Suprapubic skin (tissue), 4 donors: ENCODE measurements at places on chromosomes 5 and 9.

GRCh38 chr5:11733185-11733839 is 170.9 kb downstream of the CTNND2 start:
- no peaks in the 10 kb centered on the region for H3K36me3 ChIP-seq
- no peaks in the 10 kb centered on the region for H3K27me3 ChIP-seq
- no peak for DNase-seq
- no peaks in the 10 kb centered on the region for H3K4me1 ChIP-seq

- H3K36me3 ChIP-seq: no peaks in the 10 kb centered on the region
- H3K27me3 ChIP-seq: peaks cover 72% of the 10 kb centered on the region
- DNase-seq: no peak
Measured at GRCh38 chr5:174734571-174735497, 10.5 kb downstream of the MSX2 start.

DNA sequence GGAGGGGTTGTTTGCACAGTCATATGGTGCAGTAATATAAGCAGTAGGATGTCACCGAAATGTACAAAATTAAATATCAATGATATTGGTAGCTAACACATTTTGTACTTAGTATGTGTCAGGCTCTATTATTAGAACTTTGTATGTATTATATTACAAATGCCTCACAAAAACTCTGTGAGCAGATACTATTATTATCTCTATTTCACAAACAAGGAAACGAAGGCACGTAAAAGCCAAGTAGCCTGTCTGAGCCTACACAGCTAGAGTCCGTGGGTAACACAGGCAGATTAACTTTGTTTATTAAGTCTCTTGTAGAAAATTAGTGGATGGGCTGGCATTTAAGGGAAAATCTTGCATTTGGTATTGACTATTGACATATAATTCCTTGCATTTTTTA is 284.3 kb upstream of the DAB2 start:
- no peak overlapping the region for H3K4me3 ChIP-seq
- DNase-seq: no peak
- H3K36me3 ChIP-seq: no peaks in the 10 kb centered on the region

DNA sequence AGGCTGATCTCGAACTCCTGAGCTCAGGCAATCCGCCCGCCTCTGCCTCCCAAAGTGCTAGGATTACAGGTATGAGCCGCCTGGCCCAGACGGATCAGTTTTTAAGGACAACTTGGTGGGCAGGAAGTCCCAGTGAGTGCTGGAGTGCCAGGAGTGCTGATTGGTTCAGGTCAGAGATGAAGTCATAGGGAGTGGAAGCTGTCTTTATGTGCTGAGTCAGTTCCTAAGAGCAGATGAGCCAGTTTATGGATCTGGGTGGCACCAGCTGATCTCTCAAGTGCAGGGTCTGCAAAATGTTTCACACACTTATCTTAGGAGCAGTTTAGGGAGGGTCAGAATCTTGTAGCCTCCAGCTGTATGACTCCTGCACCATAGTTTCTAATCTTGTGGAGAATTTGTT is 292.1 kb upstream of the ELAVL2 start:
- H3K36me3 ChIP-seq: no peaks in the 10 kb centered on the region
- no peak overlapping the region for H3K27ac ChIP-seq
- H3K4me1 ChIP-seq: no peaks in the 10 kb centered on the region
- H3K27me3 ChIP-seq: no peaks in the 10 kb centered on the region
- no peak overlapping the region for H3K4me3 ChIP-seq

- no peaks in the 10 kb centered on the region for H3K4me1 ChIP-seq
- no peak overlapping the region for H3K27ac ChIP-seq
- no peak for DNase-seq
- H3K27me3 ChIP-seq: no peaks in the 10 kb centered on the region
Measured at GRCh38 chr9:29044959-29045358, 1471.7 kb upstream of the C9orf72 start.

DNA sequence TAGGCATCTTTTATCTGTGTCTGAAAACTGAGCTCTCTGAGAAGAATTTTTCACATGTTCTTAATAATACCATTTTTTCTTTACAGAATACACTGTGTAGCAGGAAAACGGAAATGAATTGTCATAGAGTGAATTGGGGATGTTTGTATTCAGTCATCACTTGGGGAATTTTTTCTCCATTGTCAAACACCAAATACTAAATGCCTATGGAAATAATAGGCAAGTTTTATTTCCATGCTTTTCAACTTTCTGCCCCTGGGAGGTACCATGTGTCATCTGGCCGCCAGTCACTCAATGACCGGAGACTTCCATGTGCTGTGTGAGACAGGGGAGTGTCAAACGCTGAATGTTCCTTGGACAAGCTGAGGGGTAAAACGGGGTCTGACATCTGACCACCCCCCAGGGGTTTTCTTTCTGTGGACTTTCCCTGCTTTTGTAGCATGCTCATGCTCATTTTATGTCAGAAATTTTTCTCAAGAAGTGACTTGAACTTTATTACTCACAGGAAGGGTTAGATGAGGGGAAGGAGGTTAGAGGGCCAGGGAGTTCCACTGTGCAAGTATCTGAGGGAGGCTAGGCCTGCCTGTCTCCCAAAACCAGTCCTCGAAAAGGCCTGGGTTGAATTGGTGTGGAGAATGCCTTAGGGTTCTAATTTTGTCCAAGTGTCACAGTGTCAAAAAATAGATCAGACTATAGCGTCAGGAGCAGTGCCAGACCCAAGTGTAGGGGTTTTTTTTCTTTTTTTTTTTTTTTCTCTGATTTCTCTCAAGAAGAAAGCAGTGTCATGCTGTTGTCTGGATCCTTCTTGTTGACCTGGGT is 438.6 kb downstream of the AGTPBP1 start:
- H3K27ac ChIP-seq: no peak overlapping the region
- no peak overlapping the region for H3K4me3 ChIP-seq
- DNase-seq: no peak

GRCh38 chr9:82081496-82081895 is 92.9 kb downstream of the SPATA31D1 start:
- no peak overlapping the region for H3K27ac ChIP-seq
- H3K27me3 ChIP-seq: no peaks in the 10 kb centered on the region
- DNase-seq: no peak
- H3K4me3 ChIP-seq: no peak overlapping the region
- no peaks in the 10 kb centered on the region for H3K36me3 ChIP-seq

DNA sequence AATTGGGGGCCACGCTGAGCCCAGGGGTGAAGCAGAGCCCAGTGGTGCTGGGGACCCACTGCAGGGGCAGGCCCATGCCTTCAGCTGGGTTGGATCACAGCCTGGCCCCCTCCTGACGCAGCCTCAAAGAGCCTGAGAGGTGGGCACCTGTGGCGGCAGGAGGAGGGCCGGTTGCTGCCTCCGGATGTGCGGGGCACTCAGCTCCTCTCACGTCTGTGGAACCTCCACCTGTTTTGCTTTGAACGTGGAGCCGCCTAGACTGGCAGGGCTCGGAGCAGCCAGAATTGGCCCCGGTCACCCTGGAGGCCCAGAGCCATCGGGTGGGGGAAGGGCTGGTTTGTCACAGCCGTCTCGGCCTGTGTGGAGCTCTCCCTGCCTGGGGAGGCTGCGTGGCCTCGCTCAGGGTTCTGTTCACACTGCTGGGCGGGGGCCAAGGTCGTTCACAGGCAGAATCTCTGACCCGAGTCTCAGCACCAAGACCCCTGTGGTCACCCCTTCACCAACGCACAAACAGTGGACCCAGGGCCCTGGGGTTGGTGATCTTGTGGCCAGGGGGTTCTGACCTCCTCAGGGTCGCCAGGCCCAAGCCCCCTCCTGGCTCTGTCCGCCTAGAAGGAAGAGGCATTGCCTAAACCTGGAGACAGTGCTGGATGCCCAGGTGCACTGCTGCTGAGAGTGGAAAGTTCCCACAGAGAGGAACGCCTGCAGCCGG is 9.2 kb upstream of the SLC9A3 start:
- H3K36me3 ChIP-seq: no peaks in the 10 kb centered on the region
- H3K27ac ChIP-seq: no peak overlapping the region
- H3K4me3 ChIP-seq: no peak overlapping the region
- peaks cover 7% of the 10 kb centered on the region for H3K4me1 ChIP-seq
- H3K27me3 ChIP-seq: peaks cover 89% of the 10 kb centered on the region
- DNase-seq: no peak

GRCh38 chr5:123756318-123756665 is 244.3 kb downstream of the CSNK1G3 start:
- no peak overlapping the region for H3K27ac ChIP-seq
- DNase-seq: no peak
- H3K4me3 ChIP-seq: no peak overlapping the region
- no peaks in the 10 kb centered on the region for H3K27me3 ChIP-seq
- H3K36me3 ChIP-seq: no peaks in the 10 kb centered on the region
